ENCODE measurements at places on chromosomes 1 and 21. TPM values are rescaled to one million over a fixed set of nuclear protein-coding genes. Genes with fewer than 3 reads are reported as not detected.

DNA sequence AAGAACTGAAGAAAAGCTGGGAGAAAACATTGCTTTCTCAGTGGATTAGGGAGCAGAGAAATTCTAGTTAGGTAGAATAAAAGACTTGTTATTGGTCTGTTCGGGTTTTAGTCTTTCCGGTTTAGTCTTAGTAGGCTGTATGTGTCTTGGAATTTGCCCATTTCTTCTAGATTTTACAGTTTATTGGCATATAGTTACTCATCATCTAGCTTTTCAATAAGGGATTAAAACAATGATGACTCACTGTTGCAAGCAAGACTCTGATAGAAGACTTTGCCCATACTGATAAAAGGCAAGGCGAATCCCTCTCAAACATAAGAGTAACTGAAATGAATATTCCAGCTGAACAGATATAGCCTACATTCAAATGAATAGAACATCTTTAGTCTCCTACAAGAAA, 62.3 kb downstream of the GPR137B start:
- H3K27me3 ChIP-seq = no peaks in the 10 kb centered on the region
- H3K27ac ChIP-seq = peak overlapping the region; percentile 70
- H3K4me3 ChIP-seq = no peak overlapping the region
- no peaks in the 10 kb centered on the region for H3K36me3 ChIP-seq
- DNase-seq = peak; percentile 22

GRCh38 chr1:25148673-25149300, 83.5 kb downstream of the SYF2 start:
- no peaks in the 10 kb centered on the region for H3K27me3 ChIP-seq
- DNase-seq = peak; percentile 28
- no peak overlapping the region for H3K4me3 ChIP-seq
- H3K36me3 ChIP-seq = no peaks in the 10 kb centered on the region
- no peak overlapping the region for H3K27ac ChIP-seq
- H3K4me1 ChIP-seq = no peaks in the 10 kb centered on the region

DNA sequence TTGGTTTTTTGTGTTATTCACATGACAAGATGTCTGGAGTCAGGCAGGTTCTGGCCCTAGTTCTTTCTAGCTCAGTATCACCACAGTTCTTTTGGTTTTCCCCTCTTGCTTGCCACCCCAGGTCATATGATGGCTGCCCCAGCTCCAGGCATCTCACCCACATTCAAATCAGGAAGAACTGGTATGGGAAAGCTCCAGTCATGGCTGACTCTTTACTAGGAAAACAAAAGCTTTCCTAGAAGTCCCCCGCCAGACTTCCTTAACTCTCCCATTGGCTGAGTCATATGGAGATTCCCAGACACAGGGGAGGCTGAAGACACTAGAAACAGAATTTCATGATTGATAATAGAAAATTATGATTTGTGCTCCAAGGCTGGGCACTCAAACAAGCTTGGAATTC, 22.1 kb upstream of the EYA3 start:
- no peaks in the 10 kb centered on the region for H3K27me3 ChIP-seq
- H3K4me1 ChIP-seq = no peaks in the 10 kb centered on the region

- peaks cover 65% of the 10 kb centered on the region for H3K4me1 ChIP-seq
- no peak overlapping the region for H3K4me3 ChIP-seq
- no peaks in the 10 kb centered on the region for H3K27me3 ChIP-seq
- H3K36me3 ChIP-seq = no peaks in the 10 kb centered on the region
These were observed 48.2 kb downstream of the SSBP3 start for GRCh38 chr1:54357967-54358366.

DNA sequence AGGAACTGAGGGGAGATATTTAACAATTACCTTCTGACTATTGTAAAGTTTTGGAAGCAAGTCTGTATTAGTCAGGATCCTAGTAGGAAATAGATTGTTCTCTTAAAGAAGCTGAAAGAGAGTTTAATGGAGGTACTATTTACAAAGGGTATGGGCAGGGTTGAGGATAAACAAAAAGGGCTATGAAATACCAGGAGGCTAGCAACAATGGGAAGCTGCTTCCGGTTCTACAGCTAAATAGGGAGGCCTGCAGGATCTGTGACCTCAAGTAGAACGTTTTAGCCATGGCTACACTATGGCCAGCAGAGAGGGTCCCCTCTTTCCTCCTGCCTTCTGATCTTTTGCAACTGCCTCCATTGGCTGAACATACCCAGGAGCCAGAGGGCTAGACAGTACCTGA, 117.7 kb downstream of the PDE4B start:
- H3K36me3 ChIP-seq = no peaks in the 10 kb centered on the region
- H3K4me1 ChIP-seq = peaks cover 9% of the 10 kb centered on the region
- H3K27me3 ChIP-seq = no peaks in the 10 kb centered on the region
- no peak overlapping the region for H3K27ac ChIP-seq

GRCh38 chr1:234851450-234852438, 241.8 kb upstream of the IRF2BP2 start:
- H3K27ac ChIP-seq = no peak overlapping the region
- H3K36me3 ChIP-seq = no peaks in the 10 kb centered on the region
- H3K4me1 ChIP-seq = no peaks in the 10 kb centered on the region
- no peaks in the 10 kb centered on the region for H3K27me3 ChIP-seq

DNA sequence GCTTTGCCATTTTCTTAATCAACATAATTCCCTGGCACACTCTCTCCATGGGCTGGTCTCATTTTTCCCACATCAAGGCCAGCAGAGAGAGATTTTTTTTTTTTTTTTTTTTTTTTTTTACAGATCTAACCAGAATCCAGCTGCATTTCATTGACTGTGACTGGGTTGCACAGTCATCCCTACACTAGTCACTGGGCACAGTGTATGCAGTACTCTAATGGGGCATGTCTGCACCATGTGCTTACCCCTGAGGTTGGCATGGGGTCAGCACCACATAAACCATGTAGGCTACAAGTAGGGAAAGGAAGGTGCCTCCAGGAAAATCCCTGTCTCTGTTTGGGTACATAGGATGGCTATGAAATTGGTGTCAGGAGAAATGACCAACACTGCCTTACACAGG, 64.1 kb upstream of the LRP8 start:
- no peaks in the 10 kb centered on the region for H3K36me3 ChIP-seq
- no peak for DNase-seq
- H3K27me3 ChIP-seq = no peaks in the 10 kb centered on the region
- no peak overlapping the region for H3K27ac ChIP-seq
- peaks cover 8% of the 10 kb centered on the region for H3K4me1 ChIP-seq

DNA sequence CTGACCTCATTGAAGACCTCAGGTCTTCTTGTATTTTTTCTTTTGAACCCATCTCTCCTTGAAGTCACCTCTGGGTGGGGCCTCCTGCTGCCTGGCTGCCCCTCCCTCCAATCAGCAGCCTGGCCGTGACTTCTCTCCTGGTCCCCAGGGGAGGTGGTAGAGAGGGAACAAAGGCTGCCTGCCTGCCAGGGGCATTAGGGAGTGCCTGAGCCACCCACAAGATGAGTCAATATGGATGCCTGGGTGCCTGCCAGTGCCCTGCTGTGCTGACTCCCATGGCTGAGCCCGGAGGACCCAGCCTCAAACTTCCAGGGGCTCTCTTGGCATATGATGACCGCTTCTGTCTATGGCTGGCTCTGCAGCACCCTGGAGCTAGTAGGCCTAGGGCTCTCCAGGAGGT, 5.3 kb upstream of the CDCP2 start:
- peaks cover 10% of the 10 kb centered on the region for H3K4me1 ChIP-seq
- no peak overlapping the region for H3K27ac ChIP-seq
- no peak overlapping the region for H3K4me3 ChIP-seq
- no peaks in the 10 kb centered on the region for H3K36me3 ChIP-seq
- DNase-seq = no peak
- H3K27me3 ChIP-seq = no peaks in the 10 kb centered on the region

GRCh38 chr1:7454895-7455784, 316.0 kb upstream of the VAMP3 start:
- H3K36me3 ChIP-seq = no peaks in the 10 kb centered on the region
- H3K4me1 ChIP-seq = peaks cover 5% of the 10 kb centered on the region
- no peak for DNase-seq
- H3K27ac ChIP-seq = no peak overlapping the region
- H3K27me3 ChIP-seq = no peaks in the 10 kb centered on the region

GRCh38 chr1:59354709-59355337, 57.9 kb downstream of the FGGY start:
- H3K27ac ChIP-seq = no peak overlapping the region
- no peak overlapping the region for H3K4me3 ChIP-seq
- H3K27me3 ChIP-seq = no peaks in the 10 kb centered on the region
- H3K4me1 ChIP-seq = peaks cover 4% of the 10 kb centered on the region
- no peak for DNase-seq

DNA sequence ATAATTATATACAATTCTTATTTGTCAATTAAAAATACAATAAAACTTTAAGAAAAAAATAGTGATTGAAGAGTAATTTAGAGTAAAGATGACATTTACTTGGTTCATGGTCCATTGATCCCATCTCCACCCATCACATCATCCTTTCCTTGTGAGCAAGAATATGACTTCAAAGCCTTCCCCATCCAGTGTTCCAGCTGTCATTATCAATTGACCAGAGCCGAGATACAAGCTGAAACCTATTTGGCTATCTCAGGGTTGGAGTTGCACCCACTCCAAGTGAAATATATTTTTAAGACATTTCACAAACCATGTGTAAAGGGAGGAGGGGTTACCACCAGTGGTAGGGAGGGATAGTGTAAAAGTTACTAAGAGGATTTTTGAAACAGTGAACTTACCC, 428.9 kb upstream of the C1orf87 start:
- DNase-seq = no peak
- H3K27ac ChIP-seq = no peak overlapping the region
- no peak overlapping the region for H3K4me3 ChIP-seq
- H3K4me1 ChIP-seq = no peaks in the 10 kb centered on the region
- H3K36me3 ChIP-seq = no peaks in the 10 kb centered on the region

DNA sequence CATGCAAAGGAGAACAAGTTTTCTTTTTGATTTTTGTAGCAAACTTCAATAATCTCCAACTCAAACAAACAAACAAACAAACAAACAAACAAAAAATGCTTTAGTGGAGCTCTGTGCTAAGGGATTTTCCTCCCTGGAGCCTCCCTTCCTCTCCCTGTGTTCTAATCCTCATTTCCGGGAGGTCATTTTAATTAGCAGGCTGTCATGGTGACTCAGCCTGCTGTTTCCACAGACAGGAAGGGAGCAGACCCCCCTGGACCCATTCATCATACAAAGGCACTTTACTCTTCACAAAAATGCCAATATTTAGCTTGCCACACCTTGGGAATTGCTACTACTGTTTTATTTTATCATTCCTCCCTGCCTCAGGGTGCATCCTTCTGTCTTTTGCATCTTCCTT, 61.0 kb upstream of the SPATA6 start:
- no peaks in the 10 kb centered on the region for H3K27me3 ChIP-seq
- DNase-seq = peak; percentile 30
- H3K27ac ChIP-seq = peak overlapping the region; percentile 36
- no peaks in the 10 kb centered on the region for H3K36me3 ChIP-seq
- H3K4me1 ChIP-seq = peaks cover 23% of the 10 kb centered on the region

GRCh38 chr1:41416081-41416480, 54.8 kb downstream of the FOXO6 start:
- no peak overlapping the region for H3K4me3 ChIP-seq
- no peak overlapping the region for H3K27ac ChIP-seq
- H3K4me1 ChIP-seq = peaks cover 24% of the 10 kb centered on the region
- no peak for DNase-seq
- no peaks in the 10 kb centered on the region for H3K36me3 ChIP-seq

DNA sequence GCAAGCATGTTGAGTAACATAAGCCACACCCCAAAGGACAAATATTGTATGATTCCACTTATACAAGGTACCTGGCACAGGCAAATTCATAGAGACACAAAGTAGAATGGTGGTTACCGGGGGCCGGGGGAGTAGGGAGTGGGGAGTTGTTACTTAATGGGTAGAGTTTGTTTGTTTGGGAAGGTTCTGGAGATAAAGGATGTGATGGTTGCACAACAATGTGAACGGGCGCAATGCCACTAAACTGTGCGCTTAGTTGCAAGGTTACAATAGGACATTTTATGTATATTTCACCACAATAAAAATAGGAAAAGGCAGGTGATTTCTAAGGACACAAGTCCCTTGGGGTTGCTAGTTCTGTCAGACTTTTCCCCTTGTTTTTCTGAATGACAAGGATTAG, 516.6 kb downstream of the KIF26B start:
- H3K4me3 ChIP-seq = no peak overlapping the region
- H3K4me1 ChIP-seq = no peaks in the 10 kb centered on the region
- no peak for DNase-seq
- no peaks in the 10 kb centered on the region for H3K27me3 ChIP-seq
- no peaks in the 10 kb centered on the region for H3K36me3 ChIP-seq

- no peaks in the 10 kb centered on the region for H3K36me3 ChIP-seq
- H3K27me3 ChIP-seq = no peaks in the 10 kb centered on the region
- peak; percentile 52 for DNase-seq
- H3K4me3 ChIP-seq = no peak overlapping the region
- peaks cover 6% of the 10 kb centered on the region for H3K4me1 ChIP-seq
These were observed 1148.8 kb upstream of the ADGRL4 start for GRCh38 chr1:80155371-80155770.

DNA sequence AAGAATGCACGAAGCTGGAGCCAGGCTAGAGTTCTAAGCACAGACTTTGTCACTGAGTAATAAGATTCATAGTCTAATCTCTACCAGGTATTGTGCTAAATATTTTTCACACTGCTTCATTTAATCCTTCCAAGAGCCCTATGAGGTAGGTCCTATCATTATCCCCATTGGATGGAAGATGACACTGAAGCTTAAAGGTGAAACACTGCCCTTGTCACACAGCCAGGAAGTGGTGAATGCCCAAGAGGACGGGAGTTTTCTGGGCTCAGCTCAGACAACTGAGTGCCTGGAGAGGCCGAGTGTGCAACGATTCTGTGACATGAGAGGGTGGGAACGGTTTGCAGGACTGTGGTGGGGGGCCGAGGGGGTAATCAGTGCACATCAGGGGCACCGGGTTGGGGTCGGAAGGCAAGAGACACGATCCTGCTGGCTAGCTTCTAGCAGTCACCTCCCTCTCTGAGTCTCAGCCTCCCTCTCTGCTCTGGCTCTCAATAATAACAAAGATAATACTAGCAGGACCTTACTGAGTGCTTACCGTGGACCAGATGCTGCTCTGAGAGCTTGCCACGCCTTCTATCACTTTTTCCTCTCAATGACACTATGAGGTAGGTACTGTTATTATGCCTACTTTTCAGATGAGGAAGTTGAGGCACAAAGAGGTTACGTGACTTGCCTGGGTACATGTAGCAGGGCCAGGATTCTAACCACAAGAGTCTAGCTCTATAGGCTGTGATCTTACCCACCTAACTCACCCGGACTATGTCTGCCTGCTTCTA, 12.4 kb downstream of the KCNQ4 start:
- H3K27ac ChIP-seq = no peak overlapping the region
- H3K36me3 ChIP-seq = no peaks in the 10 kb centered on the region
- DNase-seq = no peak
- peaks cover 5% of the 10 kb centered on the region for H3K27me3 ChIP-seq
- peaks cover 11% of the 10 kb centered on the region for H3K4me1 ChIP-seq

The CELA3B gene
- not detected for total RNA-seq

The CD84 gene
- not detected for total RNA-seq

The ATP1A4 gene
- 0.17 TPM for total RNA-seq

The CATSPERE gene
- total RNA-seq = 0.86 TPM

The CD34 gene
- 0.12 TPM for total RNA-seq

The RGSL1 gene
- total RNA-seq = not detected

The TNFRSF9 gene
- not detected for total RNA-seq

The LCE3E gene
- not detected for total RNA-seq

The LCE3D gene
- total RNA-seq = not detected
